ENCODE measurements at places on chromosomes 5 and 9. TPM values are rescaled to one million over a fixed set of nuclear protein-coding genes. Genes with fewer than 3 reads are reported as not detected.

DNA sequence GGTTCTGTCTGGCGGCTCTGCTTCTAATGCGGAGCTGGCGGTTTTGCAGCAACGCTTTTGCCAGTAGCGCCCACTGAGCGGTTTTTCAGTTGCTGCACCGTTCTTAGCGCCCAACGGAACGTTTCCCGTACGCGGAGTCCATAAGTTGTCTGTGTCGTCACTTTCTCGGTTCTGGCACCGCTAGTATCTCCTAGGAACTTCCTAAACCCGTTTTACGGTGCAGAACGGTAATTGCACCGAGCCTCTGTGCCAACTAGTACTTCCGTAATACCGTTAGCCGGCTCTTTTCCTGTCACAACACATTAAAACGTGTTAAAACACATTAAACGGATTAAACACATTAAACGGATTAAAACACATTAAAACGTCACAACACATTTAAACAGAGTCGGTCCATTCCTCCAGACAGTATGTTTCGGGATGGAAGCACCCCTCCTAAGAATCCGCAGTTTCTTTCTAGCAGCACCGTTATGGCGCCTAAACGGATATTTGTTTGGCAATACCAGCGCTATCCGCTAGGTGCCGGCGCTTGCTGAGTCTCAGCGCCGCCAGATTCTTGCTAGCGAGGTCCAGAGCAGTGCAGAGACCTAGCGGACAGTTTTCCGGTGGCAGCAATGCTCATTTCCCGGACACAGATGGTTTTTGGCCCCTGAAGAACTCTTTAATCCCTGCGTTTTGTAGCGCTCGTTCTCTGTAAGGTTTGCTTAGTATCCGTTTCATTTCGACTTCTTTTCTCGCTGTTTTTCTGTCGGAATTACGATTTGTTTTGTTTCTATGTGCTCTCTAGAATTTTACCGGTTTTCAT is 45.4 kb downstream of the ANXA2R start:
- H3K36me3 ChIP-seq, result no peaks in the 10 kb centered on the region
- peak overlapping the region; percentile 94 for H3K27ac ChIP-seq
- H3K4me1 ChIP-seq, result no peaks in the 10 kb centered on the region

GRCh38 chr5:76617675-76618074 is 5.5 kb downstream of the F2RL2 start:
- H3K36me3 ChIP-seq, result no peaks in the 10 kb centered on the region
- H3K4me1 ChIP-seq, result no peaks in the 10 kb centered on the region
- H3K27ac ChIP-seq, result no peak overlapping the region
- no peak overlapping the region for H3K4me3 ChIP-seq
- H3K27me3 ChIP-seq, result no peaks in the 10 kb centered on the region

GRCh38 chr5:124263680-124264491 is 482.6 kb downstream of the ZNF608 start:
- no peaks in the 10 kb centered on the region for H3K4me1 ChIP-seq
- DNase-seq, result no peak
- H3K27me3 ChIP-seq, result no peaks in the 10 kb centered on the region
- H3K4me3 ChIP-seq, result no peak overlapping the region

DNA sequence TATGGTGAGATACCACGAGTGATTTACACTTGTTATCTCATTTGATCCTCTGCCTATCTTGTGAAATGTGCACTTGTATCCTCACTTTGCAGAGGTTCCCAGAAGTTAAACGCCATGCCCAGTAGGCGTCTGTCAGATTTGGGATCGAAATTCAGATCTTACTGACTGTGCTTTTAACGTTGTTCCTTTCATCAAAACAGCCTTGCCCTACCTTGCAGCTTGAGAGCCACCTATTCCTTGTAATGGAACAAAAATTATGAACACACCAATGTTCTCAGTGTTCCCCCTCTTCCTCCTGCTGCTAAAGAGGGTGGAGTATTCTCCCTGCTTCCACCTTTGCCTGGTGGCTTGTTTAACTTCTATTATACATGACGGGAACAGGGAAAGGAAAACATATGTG is 257.0 kb downstream of the MSX2 start:
- H3K27me3 ChIP-seq, result no peaks in the 10 kb centered on the region
- no peaks in the 10 kb centered on the region for H3K4me1 ChIP-seq
- H3K27ac ChIP-seq, result no peak overlapping the region
- no peak overlapping the region for H3K4me3 ChIP-seq
- no peak for DNase-seq

GRCh38 chr9:126471084-126471624 is 142.6 kb upstream of the LMX1B start:
- DNase-seq, result peak; percentile 71
- H3K4me3 ChIP-seq, result no peak overlapping the region
- H3K27ac ChIP-seq, result no peak overlapping the region
- no peaks in the 10 kb centered on the region for H3K27me3 ChIP-seq

- no peak overlapping the region for H3K27ac ChIP-seq
- H3K36me3 ChIP-seq, result no peaks in the 10 kb centered on the region
- H3K27me3 ChIP-seq, result peaks cover 12% of the 10 kb centered on the region
- H3K4me3 ChIP-seq, result no peak overlapping the region
Measured at GRCh38 chr9:133657120-133657661, 21.0 kb downstream of the DBH start.

DNA sequence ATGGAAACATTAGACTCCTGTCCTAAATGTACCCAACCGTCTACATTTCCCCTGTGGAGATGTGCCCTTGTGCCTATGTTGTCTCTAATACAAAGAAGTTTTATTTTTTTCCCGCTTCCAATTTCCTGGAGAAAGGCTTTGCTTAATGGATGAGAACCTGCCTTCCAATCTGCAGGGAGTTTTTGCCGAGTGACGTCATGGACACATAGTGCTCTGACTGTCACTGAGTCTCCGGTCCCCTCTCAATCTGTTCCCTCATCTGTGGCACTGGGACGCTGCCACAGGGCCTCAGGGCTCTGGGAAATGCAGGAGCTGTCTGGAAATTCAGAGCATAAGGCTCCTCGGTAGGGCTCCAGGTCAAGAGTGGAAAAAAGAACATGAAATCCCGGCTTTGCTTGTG is 144.8 kb downstream of the PDZD2 start:
- no peaks in the 10 kb centered on the region for H3K4me1 ChIP-seq
- no peak overlapping the region for H3K4me3 ChIP-seq
- DNase-seq, result no peak
- H3K27ac ChIP-seq, result no peak overlapping the region
- H3K36me3 ChIP-seq, result no peaks in the 10 kb centered on the region

- no peak overlapping the region for H3K27ac ChIP-seq
- H3K27me3 ChIP-seq, result no peaks in the 10 kb centered on the region
- DNase-seq, result peak; percentile 11
- no peak overlapping the region for H3K4me3 ChIP-seq
- H3K36me3 ChIP-seq, result no peaks in the 10 kb centered on the region
- H3K4me1 ChIP-seq, result no peaks in the 10 kb centered on the region
Measured at GRCh38 chr5:199197-199949, 8.1 kb downstream of the LRRC14B start.

GRCh38 chr5:108878756-108879155 is 131.1 kb downstream of the FER start:
- H3K4me3 ChIP-seq, result no peak overlapping the region
- no peaks in the 10 kb centered on the region for H3K27me3 ChIP-seq
- H3K27ac ChIP-seq, result no peak overlapping the region
- H3K36me3 ChIP-seq, result no peaks in the 10 kb centered on the region
- no peak for DNase-seq

DNA sequence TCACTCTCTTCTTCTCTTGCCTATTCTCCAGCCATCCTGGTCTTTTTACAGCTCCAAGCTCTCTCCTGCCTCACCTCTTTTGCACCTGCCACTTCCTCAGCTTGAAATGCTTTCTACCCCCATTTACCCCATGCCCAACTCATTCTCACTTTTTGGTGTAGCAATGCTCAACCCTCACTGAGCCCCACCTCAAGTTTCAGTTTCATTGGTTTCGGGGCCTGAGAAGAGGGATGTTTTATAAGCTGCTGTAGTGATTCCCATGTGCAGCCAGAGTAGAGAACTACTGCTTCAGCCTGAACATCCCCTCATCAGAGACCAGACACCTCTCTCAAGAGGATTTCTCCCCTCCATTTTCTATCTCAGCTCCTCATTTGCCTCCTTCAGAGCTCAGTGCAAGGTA is 45.2 kb upstream of the FYB1 start:
- no peak for DNase-seq
- H3K4me3 ChIP-seq, result no peak overlapping the region
- no peak overlapping the region for H3K27ac ChIP-seq
- no peaks in the 10 kb centered on the region for H3K4me1 ChIP-seq
- no peaks in the 10 kb centered on the region for H3K27me3 ChIP-seq

NEUROG1 gene
- total RNA-seq, result not detected

IFNB1 gene
- not detected for total RNA-seq

RNF180 gene
- total RNA-seq, result 3.4 TPM

CDX1 gene
- not detected for total RNA-seq

PAEP gene
- not detected for total RNA-seq

SEMA4D gene
- total RNA-seq, result 27.2 TPM

TTC16 gene
- 0.38 TPM for total RNA-seq

IL4 gene
- not detected for total RNA-seq

MLANA gene
- not detected for total RNA-seq

INSL6 gene
- total RNA-seq, result not detected

GRIN3A gene
- 0.04 TPM for total RNA-seq

Measured in adrenal gland (tissue), 19 donors.